ENCODE measurements at places on chromosomes 7 and 10.

- peak; percentile 40 for DNase-seq
Observed at GRCh38 chr10:62637249-62638061, 167.1 kb upstream of the ADO start.

- no peak for DNase-seq
Observed at GRCh38 chr10:60430836-60431597, 41.3 kb upstream of the ANK3 start.

GRCh38 chr10:113764582-113764981, 13.1 kb downstream of the PLEKHS1 start:
- DNase-seq = no peak

DNA sequence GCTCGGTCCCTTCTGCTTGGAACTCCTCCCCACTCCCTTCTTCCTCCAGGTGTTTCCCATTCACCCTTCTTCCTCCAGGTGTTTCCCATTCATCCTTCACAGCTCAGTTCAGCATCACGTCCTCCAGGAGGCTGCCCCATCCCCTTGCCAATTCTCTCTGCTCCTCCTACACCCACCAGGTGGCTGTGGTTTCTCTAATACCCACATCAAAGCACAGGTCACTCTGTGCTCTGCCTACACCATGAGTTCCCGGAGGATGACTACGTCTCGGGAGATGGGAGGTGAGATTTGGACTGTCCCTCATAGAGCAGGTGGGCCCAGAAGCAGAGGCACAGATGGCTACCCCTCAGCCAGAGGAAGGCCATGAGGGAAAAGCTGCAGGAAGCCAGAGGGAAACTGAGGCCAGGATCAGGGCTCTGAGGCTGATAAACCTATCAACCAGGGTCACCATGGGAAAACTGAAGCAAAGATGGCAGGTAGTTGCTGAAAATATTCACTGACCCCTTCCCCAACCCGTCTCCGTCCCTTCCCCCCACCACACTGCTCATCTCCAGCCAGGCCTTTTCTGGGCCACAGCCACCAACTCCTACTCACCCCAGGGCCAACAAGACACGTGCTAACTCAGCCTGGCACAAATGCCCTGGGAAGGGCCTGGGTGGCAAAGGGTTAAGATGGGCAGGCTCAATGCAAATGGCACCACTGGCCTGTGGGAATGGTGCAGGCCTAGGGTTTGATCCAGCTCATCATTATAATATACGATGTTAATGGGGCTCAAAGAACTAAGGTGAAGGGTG, 56.6 kb upstream of the CPXM2 start:
- DNase-seq = no peak

DNA sequence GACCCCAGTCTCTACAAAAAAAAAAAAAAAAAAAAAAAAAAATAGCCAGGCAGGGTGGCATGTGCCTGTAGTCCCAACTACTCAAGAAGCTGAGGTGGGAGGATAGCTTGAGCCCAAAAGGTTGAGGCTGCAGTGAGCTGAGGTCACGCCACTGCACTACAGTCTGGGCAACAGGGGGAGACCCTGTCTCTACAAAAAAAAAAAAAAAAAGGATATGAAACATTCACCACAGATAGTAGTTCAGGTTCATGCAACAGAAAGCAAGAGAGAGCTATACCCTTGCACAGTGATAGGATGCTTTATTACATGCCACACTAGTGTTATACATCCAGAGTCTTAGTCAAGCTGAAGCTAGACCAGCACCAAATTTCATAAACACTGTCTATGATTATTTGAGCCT, 148.4 kb upstream of the KAT6B start:
- no peak for DNase-seq

GRCh38 chr10:126171555-126171954, 216.7 kb downstream of the ADAM12 start:
- no peak for DNase-seq

GRCh38 chr7:1579481-1580421, 9.9 kb upstream of the PSMG3 start:
- DNase-seq = peak; percentile 59

DNA sequence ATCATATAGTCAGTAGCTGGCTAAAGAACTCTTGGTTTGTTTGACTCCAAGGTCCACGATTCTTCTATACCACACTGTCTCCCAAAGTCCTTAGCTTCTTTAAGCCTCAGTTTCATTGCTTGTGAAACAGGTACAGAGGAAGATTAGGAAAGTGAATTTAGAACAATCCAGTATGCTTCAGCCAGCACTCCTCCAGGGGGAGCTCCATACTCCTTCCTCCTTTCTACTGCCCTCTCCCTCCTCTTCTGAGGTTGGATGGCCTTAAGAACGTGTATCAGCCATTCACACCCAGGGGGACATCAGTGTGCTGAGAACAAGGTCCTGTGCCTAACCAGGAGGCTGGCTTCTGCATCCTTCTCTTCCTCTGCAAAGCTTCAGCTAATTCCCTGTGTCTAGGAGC, 54.8 kb upstream of the CALD1 start:
- DNase-seq = no peak

- DNase-seq = no peak
Observed at GRCh38 chr10:24853661-24854060, 98.7 kb downstream of the PRTFDC1 start.

GRCh38 chr7:128407751-128408708, 1.8 kb downstream of the IMPDH1 start:
- DNase-seq = no peak

- no peak for DNase-seq
Observed at GRCh38 chr7:6504996-6505395, 46.3 kb downstream of the GRID2IP start.

- DNase-seq = no peak
Observed at GRCh38 chr7:2062648-2063047, 170.1 kb downstream of the MAD1L1 start.
